Adrenal gland (tissue), 19 donors: ENCODE measurements at places on chromosomes 6 and 20.

GRCh38 chr20:58046311-58046710, 182.1 kb downstream of the ANKRD60 start:
- DNase-seq = no peak

DNA sequence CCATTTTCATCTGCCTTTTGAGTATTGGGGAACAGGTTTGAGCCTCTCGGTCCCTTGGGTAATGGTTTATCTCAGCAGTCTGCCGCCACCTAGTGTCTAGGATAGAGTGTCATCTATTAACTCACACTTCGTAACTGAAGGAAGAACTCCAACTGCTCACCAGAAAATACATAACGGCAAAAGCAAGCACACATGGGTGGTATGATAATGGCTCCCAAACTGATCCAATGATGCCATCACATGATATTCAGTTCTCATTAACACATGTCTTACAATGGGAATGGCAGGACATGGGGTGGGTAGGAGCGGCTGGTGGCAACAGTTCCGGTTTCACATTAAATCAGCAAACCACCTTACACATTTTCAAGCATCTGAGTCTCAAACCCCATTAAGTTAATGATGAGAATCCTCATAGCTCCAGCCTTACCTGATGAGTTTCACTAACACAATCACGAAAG, 110.7 kb upstream of the PHACTR1 start:
- peak; percentile 62 for DNase-seq

DNA sequence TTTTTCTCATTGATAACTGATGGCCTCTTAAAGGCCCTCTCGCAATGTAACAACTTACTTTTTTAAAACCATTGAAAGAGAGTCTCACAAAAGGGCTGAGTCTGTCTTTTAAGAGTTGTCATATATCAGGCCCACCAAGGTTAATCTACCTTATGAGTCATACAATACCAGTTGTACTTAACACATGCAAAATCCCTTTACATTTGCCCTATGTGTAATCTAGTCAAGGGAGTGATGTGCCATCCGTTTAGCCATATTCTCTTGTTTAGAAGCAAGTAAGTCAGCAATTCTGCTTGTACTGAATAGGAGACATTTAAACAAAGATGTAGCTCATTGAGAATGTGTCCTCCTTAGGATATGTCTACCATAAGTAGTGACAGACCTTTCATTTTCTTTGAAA, 143.7 kb downstream of the TENT5A start:
- no peak for DNase-seq

GRCh38 chr6:163122365-163122764, 292.2 kb upstream of the QKI start:
- no peak for DNase-seq

GRCh38 chr6:46091080-46091478, 38.7 kb upstream of the ENPP4 start:
- DNase-seq = no peak

- no peak for DNase-seq
Measured at GRCh38 chr6:166774292-166774691, 147.2 kb upstream of the RPS6KA2 start.

DNA sequence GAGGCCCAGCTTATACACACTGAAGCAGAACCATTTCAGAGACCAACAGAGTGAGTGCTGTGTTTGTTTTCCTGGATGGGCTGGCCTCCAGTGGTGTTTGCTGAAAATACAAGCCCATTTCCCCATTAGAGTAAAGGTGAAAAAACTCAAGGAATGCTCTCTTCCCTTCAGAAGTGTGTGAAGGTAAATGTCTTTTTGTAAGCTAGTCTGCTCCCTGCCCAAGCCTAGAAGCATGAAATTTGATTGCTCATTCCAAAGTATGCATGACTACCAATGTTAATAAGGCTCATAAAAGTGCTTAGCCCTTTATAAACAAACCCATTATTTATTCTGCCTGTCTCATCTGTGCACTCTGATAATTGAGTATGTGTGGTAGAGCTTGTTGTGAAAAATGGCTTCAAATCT, 59.1 kb downstream of the ADGRF1 start:
- DNase-seq = no peak

DNA sequence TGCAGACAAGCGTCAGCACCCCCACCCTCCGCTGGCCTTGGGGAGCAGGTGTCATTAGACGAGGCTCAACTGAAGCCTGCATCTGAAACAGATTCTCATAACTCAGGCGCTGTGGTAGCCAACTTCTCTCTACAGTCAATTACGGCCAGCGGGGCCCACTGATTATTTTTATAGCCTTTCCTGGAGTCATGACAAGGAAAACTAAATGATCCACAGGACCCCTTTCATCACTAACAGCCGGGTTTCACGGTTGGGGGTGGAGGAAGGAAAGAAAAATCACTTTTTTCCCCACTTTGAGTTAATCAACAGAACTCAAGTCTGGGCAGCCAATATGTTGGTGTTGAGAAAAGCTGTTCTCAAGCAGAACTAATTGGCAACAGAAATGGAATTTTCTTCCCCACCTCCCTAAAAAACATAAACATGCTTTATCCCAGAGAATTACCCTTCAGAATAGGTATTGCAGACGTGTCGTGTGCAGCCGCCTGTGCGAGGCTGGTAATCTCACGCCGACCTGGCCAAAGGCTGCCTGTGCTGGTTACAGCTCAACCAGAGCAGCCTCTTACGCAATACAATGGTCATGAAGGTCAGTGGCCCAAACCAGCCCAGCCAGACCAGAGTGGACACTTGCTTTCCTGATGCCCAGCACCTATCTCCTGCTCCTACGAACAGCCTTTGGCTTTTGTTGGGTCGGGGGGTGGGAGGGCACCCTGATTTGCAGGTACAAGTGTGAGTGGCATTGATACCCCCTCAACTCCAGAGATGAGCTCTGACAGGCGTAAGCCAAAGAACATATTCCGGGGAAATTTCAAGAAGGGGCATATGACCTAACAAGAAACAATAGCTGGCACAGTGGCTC, 11.0 kb downstream of the RIPOR3 start:
- DNase-seq = peak; percentile 55

DNA sequence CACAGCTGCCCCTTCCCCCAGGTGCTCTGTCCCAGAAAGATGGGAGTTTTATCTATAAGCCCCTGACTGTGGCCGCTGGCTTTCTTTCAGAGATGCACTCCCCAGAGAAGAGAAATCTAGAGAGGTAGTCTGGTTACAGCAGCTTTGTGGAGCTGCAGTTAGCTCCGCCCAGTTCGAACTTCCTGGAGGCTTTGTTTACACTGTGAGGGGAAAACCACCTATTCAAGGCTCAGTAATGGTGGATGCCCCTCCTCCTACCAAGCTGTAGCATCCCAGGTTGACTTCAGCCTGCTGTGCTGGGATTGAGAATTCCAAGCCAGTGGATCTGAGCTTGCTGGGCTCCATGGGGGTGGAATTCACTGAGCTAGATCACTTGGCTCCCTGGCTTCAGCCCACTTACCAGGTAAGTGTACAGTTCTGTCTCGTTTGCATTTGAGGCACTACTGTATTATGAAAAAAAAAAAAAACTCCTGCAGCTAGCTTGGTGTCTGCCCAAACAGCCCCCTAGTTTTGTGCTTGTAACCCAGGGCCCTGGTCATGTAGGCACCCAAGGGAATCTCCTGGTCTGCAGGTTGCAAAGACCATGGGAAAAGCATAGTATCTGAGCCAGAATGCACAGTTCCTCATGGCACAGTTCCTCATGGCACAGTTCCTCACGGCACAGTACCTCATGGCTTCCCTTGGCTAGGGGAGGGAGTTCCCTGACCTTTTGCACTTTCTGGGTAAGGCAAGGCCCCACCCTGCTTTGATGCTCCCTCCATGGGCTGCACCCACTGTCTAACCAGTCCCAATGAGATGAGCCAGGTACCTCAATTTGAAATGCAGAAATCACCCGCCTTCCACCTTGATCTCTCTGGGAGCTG, 275.0 kb downstream of the CENPW start:
- no peak for DNase-seq

- no peak for DNase-seq
Measured at GRCh38 chr6:30152910-30153610, 8.0 kb downstream of the TRIM10 start.

GRCh38 chr6:25309886-25310285, 30.7 kb downstream of the CARMIL1 start:
- DNase-seq = no peak

GRCh38 chr6:17305219-17306001, 24.2 kb downstream of the RBM24 start:
- DNase-seq = no peak

DNA sequence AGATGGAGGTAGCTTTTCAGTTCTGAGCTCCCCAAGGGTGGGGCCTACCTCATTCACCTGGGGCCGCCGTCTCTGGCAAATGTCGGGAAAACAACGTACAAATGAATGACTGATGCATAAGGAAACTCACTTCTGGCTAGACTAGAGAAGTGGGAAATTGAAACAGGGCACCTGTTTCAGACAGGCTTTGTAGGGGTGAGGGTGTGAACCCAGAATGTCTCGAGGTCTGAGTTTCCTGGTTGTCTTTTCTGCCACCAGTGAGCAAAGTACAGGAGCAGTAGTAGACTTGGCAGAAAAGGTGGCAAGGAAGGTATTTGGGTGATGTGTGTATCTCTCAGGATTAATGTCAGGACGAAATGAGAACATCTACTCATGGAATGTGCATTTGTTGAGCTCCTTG, 308.5 kb downstream of the CLIC5 start:
- no peak for DNase-seq

- DNase-seq = no peak
Measured at GRCh38 chr20:57559658-57560553, 1.0 kb upstream of the PCK1 start.

GRCh38 chr6:161498359-161498758, 224.5 kb upstream of the AGPAT4 start:
- no peak for DNase-seq

DNA sequence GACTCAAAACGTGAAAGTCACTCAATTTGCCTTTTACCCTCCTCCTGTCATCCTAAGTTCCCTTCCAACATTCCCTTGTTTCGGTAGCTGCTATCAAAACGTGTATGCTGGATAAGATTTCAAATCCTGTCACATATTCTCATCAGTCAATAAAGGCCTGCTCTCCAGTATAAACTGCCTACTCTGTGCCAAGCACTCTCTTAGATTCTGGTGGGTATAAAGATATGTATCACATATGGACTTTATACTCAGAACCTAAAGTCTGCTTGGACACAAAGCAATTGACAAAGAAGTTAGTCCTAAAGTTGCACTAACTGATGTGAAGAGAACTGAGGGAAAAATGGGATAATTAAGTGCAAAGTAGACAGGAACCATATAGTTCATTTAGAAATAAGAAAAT, 476.6 kb upstream of the MARCKS start:
- DNase-seq = no peak

DNA sequence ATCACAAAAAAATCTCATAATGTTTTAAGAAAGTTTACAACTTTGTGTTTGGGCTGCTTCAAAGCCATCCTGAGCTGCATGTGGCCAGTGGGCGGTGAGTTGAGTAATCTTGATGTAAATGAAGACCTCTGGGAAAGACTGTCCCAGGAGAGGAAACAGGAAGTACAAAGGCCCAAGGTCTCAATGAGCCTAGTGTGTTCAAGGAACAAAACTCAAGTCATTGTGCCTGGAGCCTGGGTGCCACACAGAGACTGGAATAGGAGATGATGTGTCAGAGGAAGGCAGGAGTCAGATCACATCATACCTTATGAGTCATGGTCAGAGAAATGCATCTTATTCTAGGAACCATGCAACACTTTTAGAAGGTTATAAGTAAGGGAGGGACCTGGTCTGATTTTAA, 51.5 kb downstream of the COL19A1 start:
- no peak for DNase-seq

DNA sequence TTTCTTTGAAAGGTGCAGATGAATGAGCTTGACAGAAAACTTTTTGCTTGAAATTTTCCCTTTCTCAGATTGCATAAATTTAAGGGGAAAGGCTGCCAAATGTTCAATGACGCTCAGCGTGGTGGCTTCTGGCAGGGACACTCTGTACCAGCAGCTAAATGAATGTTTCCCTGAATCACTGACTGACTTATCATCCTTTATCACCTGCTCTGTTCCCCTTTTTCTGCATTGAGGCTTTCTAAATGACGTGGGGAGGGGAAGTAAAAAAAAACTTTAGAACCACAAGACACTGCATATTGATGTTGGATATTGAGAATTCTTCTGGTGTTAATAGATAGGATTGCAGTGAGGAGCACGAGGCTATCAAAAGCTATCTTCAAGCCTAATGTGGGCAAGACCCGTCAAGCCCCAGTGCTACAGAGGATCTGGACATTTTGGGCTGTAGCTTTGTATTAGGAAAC, 46.9 kb upstream of the ENPP5 start:
- DNase-seq = peak; percentile 68

DNA sequence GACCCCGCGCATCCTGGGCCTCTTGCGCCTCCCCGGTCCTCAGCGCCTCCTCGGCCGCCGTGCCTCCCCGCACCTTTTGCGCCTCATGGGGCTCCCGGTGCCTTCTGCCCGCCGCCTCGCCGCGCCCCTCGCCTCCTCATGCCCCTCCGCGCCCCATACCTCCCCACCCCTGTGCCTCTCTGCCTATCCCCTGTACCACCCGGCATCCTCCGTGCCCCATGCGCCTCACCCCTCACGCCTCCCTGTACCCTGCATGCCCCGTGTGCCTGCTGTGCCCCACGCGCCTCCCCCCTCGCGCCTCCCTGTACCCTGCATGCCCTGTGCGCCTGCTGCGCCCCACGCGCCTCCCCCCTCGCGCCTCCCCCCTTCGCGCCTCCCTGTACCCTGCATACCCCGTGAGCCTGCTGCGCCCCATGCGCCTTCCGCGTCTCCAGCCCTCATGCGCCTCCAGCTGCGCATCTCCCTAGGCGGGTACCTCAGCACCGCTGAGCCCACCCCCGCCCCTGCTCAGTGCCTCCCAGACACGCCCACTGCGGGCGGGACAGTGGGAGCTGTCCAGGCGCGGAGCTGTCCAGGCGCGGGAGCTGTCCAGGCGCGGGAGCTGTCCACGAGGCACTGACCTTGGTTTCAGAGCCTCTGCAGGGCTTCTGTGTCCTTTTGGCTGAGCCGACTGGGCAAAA, 37.1 kb downstream of the IGF2R start:
- peak; percentile 53 for DNase-seq

- no peak for DNase-seq
Measured at GRCh38 chr6:130203370-130203769, 19.4 kb downstream of the SAMD3 start.

- no peak for DNase-seq
Measured at GRCh38 chr6:147852772-147853171, 344.3 kb downstream of the SAMD5 start.

GRCh38 chr6:32332433-32332832, 39.3 kb downstream of the TSBP1 start:
- DNase-seq = no peak

- DNase-seq = peak; percentile 28
Measured at GRCh38 chr6:2196079-2196679, 49.2 kb downstream of the GMDS start.

DNA sequence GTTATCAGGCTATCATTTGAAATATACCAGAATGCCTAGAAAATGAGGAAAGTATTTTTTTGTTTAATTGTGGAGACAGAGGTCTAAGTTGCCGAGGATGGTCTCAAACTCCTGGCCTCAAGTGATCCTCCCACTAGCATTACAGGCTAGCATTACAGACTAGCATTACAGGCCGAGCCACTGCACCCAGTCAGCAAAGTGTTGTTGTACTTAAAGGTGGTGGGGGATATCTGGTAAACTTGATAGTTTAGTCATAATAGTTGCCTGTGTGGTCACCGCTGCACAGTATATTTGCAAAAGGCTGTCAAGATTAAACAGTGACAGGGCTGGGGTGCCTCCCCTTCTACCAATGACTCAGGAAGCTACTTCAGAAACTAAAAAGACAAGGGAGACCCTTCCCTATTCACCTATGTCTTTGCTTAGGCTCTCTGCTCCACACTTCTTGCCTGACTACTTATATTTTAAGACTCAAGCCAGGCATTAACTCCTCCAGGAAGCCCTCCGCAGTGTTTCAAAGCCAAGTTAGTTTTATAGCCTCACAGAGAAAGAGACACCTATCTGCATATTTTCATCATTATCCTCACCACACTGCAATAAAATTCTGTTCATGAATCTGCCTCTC, 3.1 kb upstream of the AKIRIN2 start:
- no peak for DNase-seq
